ENCODE measurements at places on chromosomes 16 and 17.

- no peak for DNase-seq
Observed at GRCh38 chr17:4317610-4318009, 48.9 kb downstream of the UBE2G1 start.

- peak; percentile 33 for DNase-seq
Observed at GRCh38 chr17:45334231-45334630, 17.4 kb upstream of the MAP3K14 start.

DNA sequence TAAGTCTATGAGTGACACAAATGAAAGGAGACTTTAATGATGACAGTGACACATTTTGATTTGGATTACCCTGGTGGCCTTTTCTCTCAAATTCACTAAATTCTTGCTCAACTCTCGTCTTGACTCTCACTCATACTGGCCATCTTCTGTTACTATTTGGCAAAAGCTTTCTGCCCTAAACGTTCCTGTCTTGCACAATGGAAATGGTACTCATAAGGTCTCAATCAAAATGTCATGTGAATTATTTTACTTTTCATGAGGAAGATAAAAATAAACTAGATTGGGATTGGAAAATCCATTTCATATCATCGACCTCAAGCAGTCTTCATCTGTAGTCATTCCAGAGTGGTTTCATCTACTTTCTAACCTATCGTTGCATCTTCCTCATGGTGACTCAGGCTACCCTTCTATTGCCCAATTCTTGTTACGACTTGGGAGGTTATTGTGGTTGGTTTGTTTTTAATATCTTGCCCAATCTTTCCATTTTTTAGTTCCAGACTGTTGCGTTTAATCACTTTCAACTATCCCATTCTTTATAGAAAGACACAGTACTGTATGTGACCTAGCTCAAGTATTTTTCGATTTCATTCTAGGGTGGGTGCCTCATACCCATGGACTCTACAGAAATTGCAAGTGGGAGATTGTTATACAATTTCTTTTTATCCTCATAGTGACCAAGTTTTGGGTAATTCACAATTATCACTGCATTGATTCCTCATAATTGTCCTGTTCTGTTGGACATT lies 317.2 kb upstream of the KCNJ16 start:
- no peak for DNase-seq

DNA sequence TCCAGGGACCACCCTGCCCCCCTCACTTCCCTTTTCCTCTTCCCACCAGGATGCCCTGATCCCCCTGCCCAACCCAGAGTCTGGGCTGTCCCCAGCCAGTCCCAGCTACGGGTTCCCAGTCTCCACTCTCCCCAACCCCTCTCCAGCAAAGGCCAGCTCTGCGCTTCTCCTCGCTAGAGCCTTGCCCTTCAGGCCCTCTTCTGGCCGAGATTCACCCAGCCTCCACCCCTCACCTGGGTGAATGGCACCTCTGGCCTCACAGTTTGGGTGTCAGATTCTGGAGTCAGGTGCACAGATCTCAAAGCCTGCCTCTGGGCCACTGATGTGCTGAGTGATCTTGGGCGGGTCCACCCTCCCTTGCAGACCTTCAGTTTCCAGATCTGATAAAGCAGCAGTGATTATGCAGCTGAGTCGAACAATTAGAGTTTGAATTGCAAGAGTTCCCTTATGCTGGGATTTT lies 185.6 kb upstream of the TNRC6C start:
- no peak for DNase-seq

DNA sequence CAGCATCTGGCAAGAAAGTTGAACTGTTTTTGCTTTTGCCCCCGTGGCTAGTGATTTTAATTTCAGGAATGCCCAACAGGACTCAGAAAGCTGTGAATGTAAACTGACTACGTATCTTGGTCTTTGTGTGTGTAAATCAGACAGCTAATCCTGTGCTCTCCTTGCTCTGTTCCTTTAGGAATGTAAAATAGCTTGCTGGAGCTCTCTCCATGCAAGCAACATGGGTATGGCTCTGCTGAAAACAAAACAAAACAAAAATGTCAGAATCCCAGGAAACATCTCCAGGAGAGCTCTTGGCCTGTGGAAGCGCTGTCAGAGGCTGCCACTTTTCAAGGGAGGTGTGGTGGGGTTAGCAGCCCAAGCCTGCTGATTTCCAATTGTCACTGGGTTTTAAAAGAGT lies 161.8 kb upstream of the NOG start:
- DNase-seq = peak; percentile 20

DNA sequence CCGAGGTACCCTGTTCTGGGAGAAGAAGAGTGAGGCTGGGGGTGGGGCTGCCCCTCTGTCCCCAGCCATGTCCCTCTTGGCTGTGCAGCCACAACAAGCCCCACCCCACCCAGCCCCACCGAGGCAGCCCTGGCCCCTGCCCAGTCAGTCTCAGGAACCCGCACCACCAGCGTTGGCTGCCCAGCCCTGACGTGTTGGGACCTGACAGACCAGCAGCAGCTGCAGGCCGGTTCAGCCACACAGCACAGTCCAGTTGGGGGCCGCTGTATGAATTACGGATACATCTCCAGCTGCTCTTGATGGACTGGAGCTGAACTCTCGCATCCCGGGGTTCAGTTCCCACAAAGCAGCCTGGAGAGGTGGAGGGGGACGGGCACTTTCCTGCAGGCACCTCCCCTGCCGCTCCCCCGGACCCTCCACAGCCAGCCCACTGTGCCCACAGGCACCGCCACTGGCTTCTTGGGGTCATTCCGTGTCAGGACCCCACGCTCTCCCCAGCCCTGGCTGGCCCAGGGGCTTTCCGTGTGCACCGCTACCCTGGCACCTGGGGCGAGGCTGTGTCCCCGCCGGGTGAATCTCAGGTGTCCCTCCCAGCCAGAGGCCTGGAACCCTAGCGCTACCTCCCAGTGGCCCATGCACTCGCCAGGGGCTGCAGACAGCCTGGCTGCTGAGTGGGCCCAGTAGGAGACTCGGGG lies 7.1 kb downstream of the CDH15 start:
- no peak for DNase-seq

DNA sequence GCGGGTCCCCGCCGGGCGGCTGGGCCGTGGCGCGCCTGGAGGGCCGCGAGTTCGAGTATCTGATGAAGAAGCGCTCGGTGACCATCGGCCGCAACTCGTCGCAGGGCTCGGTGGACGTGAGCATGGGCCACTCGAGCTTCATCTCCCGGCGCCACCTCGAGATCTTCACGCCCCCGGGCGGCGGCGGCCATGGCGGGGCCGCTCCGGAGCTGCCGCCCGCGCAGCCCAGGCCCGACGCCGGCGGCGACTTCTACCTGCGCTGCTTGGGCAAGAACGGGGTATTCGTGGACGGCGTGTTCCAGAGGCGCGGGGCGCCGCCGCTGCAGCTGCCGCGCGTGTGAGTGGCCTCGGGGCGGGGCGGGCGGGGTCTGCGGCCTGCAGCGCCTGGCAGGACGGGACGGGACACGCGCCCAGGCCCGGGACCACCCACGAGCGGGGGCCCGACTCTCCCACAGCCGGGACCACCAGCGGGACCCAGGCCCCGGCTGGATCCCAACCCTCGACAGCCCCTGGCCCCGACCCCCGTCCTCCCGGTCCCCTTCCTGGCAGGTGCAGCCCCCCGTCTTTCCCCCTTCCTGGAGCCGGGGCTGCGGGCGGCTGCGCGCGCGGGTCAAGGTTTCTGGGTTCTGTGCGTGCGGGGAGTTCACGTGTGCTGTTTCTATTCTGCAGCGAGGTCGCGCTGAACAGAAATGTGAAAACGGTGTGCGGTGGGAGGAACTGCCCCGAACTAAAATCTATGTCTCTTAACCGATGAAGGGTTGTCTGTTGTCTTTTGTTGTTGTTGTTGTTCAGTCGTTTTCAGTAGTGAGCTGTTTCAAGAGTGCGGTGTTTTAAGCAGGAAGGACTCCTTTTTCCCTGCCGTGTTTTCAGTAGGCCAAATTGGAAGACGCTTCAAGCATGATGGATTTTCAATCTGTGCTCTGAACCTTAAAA lies 705 bp downstream of the FOXK2 start:
- peak; percentile 56 for DNase-seq

- DNase-seq = no peak
Observed at GRCh38 chr17:151886-152859, 14.8 kb downstream of the SCGB1C2 start.

GRCh38 chr17:37062021-37062420 lies 113.3 kb downstream of the AATF start:
- no peak for DNase-seq

- DNase-seq = no peak
Observed at GRCh38 chr16:84700446-84701300, 873 bp downstream of the USP10 start.

DNA sequence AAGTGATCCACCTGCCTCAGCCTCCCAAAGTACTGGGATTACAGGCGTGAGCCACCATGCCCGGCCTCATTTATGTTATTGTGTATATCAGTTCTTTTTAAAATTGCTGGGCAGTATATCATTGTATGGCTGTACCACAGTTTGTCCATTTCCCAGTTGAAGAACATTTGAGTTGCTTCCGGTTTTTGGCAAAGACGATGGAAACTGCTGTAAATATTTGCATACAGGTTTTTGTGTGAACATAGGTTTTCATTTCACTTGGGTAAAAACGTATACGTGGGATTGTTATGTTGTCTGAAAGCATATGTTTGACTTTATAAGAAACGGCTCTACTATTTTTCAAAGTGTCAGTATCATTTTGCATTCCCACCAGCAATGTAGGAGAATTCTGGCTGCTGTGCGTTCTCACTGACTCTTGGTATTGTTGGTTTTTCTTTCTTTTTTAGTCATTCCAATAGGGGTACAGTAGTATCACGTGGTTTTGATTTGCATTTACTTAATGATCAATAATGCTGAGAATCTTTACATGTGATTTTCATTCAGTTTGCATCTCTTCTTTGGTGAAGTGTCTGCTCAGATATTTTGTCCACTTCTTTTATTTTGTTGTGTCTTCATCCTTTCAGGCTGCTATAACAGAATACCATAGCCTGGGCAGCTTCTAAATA lies 63.2 kb upstream of the GOT2 start:
- no peak for DNase-seq

GRCh38 chr17:67289181-67289876 lies 44.3 kb upstream of the HELZ start:
- DNase-seq = no peak

- DNase-seq = no peak
Observed at GRCh38 chr17:73338050-73338521, 26.3 kb upstream of the CDC42EP4 start.

DNA sequence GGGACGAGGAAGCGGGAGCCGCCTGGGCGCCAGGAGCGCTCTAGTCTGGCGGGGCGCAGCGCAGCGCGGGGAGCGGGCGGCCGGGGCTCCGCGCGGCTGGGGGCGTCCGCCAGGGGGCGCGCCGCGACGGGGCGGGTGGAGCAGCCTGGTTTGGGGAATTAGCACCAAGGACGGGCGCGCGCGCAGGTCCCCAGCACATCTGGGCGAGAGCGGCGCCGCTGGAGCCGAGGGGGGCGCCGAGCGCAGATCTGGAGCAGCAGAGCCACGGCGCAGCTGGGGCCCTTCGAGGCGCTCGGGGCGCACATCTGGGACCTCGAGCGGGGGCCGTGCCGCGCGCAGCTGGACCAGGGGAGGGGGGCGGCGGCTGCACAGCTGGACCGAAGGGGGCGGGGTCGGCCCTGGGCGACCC lies at the start of gene NXPH3:
NXPH3 (plus strand) TSS at position 193 of the 409 bp plus-strand sequence. CDS start 349 bp downstream, outside the sequence.
- DNase-seq = peak; percentile 89

GRCh38 chr16:89723279-89724250 lies 2.2 kb downstream of the ZNF276 start:
- DNase-seq = no peak

- no peak for DNase-seq
Observed at GRCh38 chr17:77376795-77377709, 236.3 kb downstream of the SEC14L1 start.

- no peak for DNase-seq
Observed at GRCh38 chr16:81876273-81876900, 97.3 kb downstream of the PLCG2 start.

DNA sequence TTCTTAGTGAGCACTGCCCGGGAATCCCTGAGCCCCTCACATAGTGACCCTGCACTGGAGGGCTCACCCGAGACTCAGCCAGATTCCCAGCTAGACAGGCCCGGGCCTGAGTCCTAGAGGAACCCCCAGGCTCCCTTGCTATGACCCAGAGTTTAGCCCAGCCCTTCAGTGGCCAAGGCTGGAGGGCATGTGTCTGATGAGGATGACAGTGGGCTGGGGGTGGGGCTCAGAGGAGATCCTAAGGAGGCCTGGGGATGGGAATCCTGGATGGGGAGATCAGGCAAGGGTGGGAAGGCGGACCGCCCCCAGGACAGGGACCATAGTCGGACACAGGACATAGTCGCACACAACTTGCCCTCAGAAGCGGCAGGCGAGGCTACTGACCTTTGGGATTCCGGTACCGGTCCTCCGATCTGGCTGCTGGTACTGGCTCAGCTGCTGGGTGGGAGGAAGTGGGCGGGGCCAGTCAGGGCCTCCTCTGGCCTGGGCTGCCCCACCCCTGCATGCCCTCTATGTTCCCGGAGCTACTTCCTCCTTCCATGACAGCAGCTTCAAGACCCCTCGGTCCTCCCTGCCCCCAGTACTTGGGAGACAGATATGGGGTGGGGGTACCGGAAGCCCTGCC lies 1.1 kb downstream of the CD79B start:
- DNase-seq = peak; percentile 81

- no peak for DNase-seq
Observed at GRCh38 chr17:76826330-76827068, 41.7 kb upstream of the MGAT5B start.

DNA sequence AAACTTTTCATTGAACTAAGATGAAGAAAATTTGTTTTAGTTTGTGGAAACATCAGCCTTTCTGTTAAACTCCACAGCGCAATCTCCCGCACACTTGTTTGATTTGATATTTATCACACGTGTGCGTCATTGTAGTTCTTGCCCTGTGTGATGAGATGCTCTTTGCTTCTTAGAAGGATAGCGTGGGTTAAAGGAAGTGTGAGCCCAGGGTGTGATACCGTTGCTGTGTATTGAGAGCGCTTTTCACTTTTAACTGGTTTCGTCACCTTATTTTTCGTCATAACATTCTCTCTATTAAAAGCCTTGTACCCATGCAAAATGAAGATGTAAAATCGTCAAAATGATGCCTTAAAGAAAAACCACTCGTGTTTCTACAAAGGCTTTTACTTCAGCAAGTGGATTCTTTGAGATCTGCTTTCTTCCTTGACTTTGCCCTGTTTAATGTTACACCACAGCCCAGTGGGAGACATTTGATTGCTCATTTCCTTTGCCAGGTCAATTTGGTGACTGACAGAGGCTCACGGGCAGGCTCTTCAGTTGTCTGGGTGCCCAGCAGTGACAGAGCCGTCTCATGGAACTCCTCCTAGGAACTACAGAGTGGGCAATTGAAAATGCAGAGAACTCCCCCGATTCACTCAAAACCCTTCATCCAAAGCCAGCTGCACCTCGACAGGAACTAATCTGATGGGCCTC lies 61.1 kb downstream of the RPA1 start:
- DNase-seq = no peak

All from iPS-NIHi11 (cell line).